T-helper 1 cell treated with Interleukin-12 subunit alpha and Interleukin-12 subunit beta and Interleukin-4 antibody, amounts not matched to agents 30 ng/mL and 1 ng/mL, for 36 hours (primary cell): ENCODE measurements at places on chromosomes 13 and 19. TPM values are rescaled to one million over a fixed set of nuclear protein-coding genes. Genes with fewer than 3 reads are reported as not detected.

ZNF728 gene
- total RNA-seq, result not detected in 2 replicates

UNC13A gene
- total RNA-seq, result 0.27 TPM in 1 of 2 replicates, not detected in the other

C5AR1 gene
- 1.3 and 2.2 TPM in 2 replicates for total RNA-seq

ARHGEF18 gene
- 41.8 and 51.2 TPM in 2 replicates for total RNA-seq

SHANK1 gene
- total RNA-seq, result not detected in 2 replicates

ZNF729 gene
- total RNA-seq, result not detected in 2 replicates

OR10H5 gene
- not detected in 2 replicates for total RNA-seq
